ENCODE measurements at places on chromosomes 5 and 9. TPM values are rescaled to one million over a fixed set of nuclear protein-coding genes. Genes with fewer than 3 reads are reported as not detected.

Gene PSIP1
- total RNA-seq = 99.1 TPM

- no peaks in the 10 kb centered on the region for H3K36me3 ChIP-seq
- H3K27me3 ChIP-seq = no peaks in the 10 kb centered on the region
- peak overlapping the region; percentile 83 for H3K27ac ChIP-seq
- DNase-seq = no peak
- H3K4me1 ChIP-seq = peaks cover 9% of the 10 kb centered on the region
These were observed 376 bp downstream of the GOLGA1 start for GRCh38 chr9:124940521-124940893.

DNA sequence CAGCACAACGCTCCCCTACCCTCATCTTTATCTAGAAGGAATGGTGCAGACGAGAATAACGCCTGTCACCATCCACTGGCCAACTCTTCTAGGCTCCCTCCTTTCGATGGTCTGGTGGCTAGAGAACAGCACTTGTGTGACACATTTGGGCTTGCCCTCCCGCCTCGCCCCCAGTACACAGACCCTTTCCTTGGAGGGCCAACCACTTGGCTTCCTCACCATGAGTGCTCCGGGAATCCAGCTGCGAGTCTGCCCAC is 1.4 kb downstream of the GNAQ start:
- no peak for DNase-seq
- peaks cover 11% of the 10 kb centered on the region for H3K4me1 ChIP-seq
- H3K4me3 ChIP-seq = peak overlapping the region; percentile 51

GRCh38 chr9:9790216-9790872 is 822.5 kb downstream of the PTPRD start:
- H3K4me3 ChIP-seq = no peak overlapping the region
- no peak for DNase-seq
- no peaks in the 10 kb centered on the region for H3K36me3 ChIP-seq
- no peaks in the 10 kb centered on the region for H3K4me1 ChIP-seq
- H3K27me3 ChIP-seq = no peaks in the 10 kb centered on the region
- H3K27ac ChIP-seq = no peak overlapping the region

DNA sequence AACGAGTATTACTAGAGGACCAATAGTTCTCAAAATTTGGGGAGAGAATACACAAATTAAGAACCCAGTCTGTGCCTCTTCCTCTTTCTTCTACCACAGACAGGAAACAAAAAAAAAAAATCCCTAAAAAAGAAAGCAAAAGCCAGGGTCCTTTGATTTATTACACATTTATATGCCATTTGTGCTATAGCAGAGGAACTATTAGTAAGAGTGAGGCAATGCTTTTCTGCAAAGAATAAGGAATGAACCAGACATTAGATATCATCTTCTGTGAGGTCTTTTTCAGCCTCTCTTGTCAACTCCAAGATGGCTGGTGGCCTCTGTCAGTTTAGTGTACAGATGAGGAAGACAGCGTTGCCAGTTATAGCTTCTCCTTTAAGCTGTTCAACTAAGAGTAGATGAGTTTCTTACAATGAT is 127.6 kb downstream of the RFX3 start:
- no peak overlapping the region for H3K27ac ChIP-seq
- DNase-seq = no peak
- H3K27me3 ChIP-seq = no peaks in the 10 kb centered on the region
- no peaks in the 10 kb centered on the region for H3K36me3 ChIP-seq

Data from HCT116 (cell line).